ENCODE measurements at places on chromosomes 12 and 14.

DNA sequence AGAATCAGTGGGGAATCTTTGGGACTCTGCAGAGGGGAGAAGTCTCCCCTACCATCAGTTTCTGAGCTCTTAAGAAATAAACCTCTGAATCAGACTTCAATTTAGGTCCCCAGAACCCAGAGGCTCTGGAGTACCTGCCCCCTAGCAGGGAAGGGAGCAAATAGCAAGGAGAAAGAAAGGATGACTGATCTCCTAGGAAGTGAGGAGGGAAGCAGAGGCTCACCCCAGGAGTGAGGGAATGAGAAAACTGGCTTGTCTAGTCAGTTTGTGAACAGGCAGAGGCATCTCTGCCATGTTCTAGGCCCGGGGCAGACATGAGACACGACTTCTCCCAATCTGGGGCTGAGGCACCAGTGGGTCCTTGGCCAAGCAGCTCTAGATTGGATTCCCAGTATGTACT, 24.3 kb upstream of the SMUG1 start:
- DNase-seq = no peak

GRCh38 chr14:32018391-32019092, 58.6 kb upstream of the ARHGAP5 start:
- DNase-seq = no peak

- no peak for DNase-seq
Observed at GRCh38 chr12:16349131-16349460, 1.7 kb downstream of the MGST1 start.

GRCh38 chr12:51926064-51926632, 18.8 kb downstream of the ACVRL1 start:
- no peak for DNase-seq

DNA sequence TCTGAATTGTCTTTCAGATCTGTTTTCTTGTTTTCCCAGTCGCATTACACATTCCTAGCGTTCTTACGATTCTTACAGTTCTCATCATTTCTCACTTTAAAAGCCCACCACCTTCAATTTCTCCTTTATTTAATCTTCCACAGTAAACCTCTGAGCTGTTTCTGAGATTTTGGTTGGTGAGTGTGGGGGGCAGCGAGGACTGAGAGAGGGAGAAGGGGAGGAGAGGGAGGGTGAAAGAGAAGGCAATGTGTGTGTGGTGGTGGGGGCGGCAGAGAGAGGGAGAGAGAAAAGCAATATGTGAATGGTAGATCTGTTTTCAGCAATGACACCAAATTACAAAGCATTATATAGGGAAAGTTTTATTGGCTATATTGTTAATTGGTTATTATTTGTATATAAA, 282.6 kb downstream of the SOX5 start:
- DNase-seq = no peak

DNA sequence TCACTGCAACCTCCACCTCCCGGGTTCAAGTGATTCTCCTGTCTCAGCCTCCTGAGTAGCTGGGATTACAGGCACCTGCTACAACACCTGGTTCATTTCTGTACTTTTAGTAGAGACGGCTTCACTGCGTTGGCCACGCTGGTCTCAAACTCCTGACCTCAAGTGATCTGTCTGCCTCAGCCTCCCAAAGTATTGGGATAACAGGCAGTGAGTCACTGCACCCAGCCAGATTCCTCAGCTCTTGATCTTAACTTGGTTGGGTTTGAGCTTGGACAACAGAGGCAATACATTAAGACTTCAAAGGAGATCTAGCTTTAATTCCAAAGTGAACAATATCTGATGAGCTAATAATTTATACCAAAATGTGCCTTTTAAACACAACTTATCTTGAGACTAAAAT, 5.6 kb downstream of the DAZAP2 start:
- DNase-seq = no peak

Data from T-helper 9 cell (primary cell).